ENCODE measurements at places on chromosomes 3 and 15. TPM values are rescaled to one million over a fixed set of nuclear protein-coding genes. Genes with fewer than 3 reads are reported as not detected.

- no peak for DNase-seq
Observed at GRCh38 chr3:136146981-136147729, 49.0 kb downstream of the MSL2 start.

Gene C3orf80
- not detected for total RNA-seq

- no peak for DNase-seq
Observed at GRCh38 chr3:120793601-120794000, 51.1 kb downstream of the GTF2E1 start.

Gene RASSF1
- 188 TPM for total RNA-seq

Gene CCR2
- total RNA-seq: 52.5 TPM

Gene CMTM8
- 2.6 TPM for total RNA-seq

Gene SGO1
- total RNA-seq: 34.5 TPM

GRCh38 chr3:27927882-27928281, 205.8 kb upstream of the EOMES start:
- DNase-seq: no peak

DNA sequence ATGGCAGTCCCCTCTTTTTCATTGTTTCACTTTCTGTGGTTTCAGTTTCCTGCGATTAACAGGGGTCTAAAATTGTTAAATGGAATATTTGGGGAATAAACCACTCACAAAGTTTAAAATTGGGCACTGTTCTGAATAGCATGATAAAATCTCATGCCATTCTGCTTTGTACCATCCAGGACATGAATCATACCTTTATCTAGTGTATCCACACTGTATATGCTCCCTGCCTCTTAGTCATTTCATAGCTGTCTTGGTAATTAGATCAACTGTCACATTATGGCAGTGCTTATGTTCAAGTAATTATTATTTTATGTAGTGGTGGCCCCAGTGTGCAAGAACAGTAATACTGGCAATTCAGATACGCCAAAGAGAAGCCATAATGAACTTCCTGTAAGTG, 734.5 kb downstream of the ZPLD1 start:
- DNase-seq: no peak

DNA sequence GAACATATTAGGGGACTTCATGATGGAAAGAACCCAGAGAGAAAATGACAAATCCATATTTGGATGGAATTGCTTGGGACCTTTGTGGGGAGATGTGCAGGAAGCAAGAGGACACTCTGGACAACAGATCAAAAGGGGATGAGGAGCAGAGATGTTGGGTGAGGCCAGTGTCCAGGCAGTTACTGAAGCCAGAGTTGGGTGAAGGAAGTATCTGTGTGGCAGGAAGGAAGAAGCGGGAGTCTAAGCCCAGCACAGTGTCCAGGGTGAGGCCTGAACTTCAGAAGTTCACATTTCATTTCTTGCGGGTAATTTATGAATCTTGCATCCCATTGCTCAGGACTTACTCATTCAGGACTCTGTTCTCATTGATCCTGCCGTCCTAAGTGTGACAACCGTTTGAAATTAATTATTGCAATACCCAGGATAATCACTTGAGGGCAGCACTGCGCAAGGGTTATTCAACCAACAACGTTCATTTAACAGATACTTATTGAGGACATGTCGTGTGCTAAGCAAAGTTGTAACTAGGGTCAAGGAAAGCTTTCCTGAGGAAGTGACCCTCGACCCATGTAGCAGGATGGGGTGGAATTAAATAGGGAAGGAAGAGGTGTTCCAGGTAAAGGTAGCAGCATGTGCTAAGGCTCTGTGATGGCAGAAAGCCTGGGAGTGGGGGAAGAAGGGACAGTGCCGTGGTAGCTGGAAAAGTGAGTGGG, 61.3 kb upstream of the CMTM8 start:
- peak; percentile 33 for DNase-seq

Gene SSUH2
- not detected for total RNA-seq

Gene GABRB3
- not detected for total RNA-seq

DNA sequence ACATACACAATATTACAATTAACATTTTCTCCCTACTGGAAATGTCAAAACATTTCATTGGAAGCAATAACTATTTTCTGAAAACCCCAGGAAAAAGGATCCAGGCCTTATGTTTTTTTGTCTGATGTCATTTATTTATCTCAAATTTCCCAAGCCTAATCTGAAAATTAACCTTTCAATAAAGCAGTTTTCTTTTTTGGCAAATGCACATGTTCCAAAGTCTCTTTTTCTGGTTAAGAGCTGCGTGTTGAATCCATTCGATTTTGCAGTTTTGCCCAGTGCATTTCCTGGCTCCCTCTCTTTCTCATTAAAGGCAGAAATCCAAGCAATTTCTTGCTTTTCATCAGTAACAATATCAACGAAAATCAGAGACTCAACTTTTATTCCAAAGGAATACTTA, 222.3 kb downstream of the NR1D2 start:
- no peak for DNase-seq

DNA sequence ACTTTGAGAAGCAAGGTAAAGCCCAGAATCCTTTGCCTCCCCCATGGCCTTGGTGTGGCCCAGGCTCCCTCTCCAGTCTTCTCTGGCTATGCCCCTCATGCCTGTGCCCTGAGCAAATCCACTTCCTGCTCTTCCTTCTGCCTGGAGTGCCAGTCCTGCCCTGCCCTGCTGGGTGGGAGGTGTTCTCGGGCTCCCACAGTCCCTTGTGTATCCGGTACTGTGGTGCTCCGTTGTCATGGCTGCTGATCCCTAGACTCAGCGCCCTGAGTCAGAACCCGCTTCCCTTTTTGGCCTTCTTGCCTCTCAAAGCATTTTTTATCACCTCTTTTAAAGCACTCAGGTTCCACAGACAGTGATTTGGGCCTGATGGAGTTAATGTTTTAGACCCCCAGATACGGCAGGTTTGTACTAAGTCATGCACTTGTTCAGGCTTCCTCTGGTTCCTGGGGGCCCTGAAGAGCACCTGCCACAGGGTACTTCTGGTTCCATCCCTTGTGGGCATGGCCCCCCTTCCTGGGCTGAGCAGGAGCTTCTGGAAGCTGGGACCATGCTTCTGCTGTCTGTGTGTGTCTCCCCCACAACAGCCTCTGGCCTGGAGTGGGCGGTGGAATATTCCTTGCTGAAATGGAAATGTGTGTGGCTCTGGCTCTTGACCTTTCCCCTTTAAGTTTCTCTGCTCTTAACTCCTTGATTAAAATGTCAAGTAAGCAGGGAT, 29.6 kb upstream of the ADAMTS7 start:
- DNase-seq: no peak

Gene MAN2C1
- 232 TPM for total RNA-seq

Gene AQP9
- 0.20 TPM for total RNA-seq

GRCh38 chr3:18469775-18470174, 44.6 kb upstream of the SATB1 start:
- no peak for DNase-seq

Gene AP3B2
- 0.17 TPM for total RNA-seq

Gene CA12
- not detected for total RNA-seq

GRCh38 chr3:15096046-15096445, 2.9 kb downstream of the RBSN start:
- DNase-seq: no peak

Gene ACP3
- not detected for total RNA-seq

GRCh38 chr3:31819441-31819840, 161.6 kb downstream of the OSBPL10 start:
- DNase-seq: no peak

DNA sequence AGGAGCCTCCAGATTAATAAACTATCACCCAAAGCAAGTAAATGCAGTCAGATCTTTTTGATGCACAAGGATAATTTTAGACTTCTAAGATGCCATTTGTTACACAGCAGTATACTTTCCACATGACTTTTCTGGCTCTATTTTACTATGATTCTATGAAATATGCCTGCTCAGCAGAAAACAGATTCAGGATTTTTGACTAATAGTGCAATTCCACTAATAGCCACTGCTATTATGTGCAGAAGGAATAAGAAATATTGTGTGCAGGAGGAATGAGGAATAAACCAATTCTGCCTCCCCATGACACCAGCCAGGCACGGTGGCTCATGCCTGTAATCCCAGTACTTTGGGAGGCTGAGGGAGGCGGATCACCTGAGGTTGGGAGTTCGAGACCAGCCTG, 11.5 kb upstream of the SPPL2A start:
- no peak for DNase-seq
